ENCODE measurements at places on chromosomes 6 and 20.

DNA sequence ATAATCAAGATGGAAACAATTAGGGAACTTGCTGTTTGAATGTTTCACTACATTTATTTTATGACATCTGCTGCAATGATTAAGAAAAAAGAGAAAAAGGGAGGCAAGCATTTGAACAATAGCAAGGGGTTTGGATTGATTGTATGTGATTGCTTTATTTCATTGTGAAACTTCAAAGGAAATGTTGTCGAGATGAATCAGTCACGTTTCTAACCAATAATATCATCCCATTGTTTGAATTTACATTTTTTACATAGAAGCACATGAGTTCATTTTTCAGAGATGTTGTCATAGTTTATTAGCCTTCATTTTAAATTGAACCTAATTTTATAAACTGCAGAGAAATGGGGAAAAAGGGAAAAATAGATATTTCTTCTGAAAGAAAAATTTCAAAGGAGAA lies 572.0 kb downstream of the KIF16B start:
- DNase-seq, result no peak

GRCh38 chr6:32742374-32742773 lies 1.2 kb downstream of the HLA-DQA2 start:
- no peak for DNase-seq

DNA sequence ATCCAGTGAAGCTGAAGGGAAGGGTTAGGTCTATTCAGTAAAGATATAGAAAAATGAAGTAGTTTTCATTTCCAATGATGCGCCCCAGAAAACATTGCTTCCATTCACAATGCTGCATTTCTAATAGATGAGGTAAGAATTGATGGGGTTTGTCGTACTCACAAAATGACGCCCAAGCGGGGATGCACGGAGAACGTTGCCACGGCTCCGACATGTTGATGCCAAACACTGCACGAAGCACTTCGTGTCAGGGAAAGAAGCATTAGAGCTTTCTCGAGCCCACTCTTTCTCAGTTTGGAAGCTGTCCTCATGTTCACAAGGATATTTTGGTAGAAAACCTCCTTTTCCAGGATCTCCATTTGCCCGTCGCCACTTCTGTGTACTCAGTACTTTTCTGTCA lies 21.6 kb upstream of the MAFB start:
- no peak for DNase-seq

GRCh38 chr6:6284221-6284966 lies 36.1 kb downstream of the F13A1 start:
- no peak for DNase-seq

DNA sequence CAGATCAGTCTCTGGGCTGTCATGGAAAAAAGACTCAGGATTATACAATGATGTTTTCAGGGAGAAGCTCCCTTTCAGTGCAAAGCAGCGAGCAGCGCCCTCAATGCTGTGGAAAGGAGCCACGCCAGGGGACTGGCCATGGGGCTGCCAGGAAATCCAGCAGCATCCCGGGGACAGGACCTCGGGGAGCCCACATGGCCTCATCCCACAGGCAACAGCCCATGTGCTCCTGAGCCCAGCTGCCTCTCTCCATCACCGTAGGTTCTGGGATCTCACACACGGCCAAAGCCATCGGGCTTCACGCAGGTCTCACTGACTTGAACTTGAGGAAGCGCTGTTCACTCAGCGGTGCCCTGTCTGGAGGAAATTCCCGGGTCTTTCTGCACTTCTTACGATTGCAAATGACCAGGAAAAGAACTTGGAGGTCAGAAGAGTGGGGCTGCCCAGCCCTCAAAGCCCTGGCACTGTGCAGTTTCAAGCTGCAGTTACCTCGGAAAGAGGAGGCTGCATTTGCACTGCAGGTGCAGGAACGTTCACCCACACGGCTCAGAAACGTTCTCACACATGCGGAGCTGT lies 125.9 kb upstream of the THBS2 start:
- no peak for DNase-seq

DNA sequence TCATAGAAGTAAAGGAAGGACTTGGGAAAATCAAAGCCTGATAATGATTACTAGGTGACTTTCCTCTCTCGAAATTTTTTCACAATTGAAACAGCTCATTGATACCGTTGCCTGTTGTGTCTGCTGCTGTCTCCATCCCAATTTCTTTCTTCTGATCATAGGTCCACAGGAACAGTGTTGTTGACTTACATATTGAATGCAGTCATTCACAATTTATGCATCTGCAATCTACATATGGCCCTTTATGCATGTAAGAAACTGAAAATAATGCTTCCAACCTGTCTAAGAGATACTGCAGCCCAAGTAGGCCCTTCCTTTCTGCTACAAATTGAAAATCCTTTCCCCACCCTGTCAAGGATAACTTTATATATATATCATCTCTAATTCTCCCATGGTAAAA lies 381.3 kb downstream of the PKHD1 start:
- DNase-seq, result no peak

DNA sequence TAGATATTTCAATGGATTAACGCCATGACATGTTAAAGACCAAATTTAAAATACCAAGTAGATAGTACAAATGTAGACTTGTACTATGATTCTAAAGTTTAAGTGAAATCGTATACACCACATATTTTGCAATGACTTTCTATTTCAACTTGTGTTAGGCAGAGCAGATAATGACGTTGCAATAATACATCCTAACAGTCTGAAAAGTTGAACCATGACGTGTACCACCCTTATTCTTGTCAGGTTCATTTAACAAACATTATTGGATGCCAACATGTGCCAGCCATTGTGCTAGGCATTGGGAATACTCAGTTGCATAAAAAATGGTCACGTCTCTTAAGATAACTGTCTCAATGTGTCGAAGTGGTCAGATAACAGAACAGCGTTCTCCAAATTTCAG lies 50.0 kb downstream of the BCAS1 start:
- no peak for DNase-seq

DNA sequence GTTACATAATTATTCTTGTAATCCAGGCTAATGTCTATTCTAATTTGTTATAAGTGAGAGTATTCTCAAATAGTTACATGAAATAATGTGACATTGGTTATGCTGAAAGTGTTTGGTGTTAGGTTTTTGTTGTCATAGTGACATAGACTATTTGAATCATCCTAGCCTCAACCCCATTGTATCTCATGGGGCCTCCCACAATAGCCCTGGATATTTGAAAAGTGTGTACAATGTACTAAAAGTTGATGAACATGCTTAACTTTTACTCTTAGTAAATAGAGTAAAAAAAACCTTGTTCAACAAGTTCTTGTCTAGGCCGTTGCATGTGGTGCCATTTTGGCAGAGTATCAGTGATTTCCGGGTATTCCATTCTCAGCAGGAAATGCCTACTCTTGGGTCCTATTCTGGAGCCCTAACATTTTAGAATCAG lies 83.0 kb downstream of the RTN4IP1 start:
- no peak for DNase-seq

DNA sequence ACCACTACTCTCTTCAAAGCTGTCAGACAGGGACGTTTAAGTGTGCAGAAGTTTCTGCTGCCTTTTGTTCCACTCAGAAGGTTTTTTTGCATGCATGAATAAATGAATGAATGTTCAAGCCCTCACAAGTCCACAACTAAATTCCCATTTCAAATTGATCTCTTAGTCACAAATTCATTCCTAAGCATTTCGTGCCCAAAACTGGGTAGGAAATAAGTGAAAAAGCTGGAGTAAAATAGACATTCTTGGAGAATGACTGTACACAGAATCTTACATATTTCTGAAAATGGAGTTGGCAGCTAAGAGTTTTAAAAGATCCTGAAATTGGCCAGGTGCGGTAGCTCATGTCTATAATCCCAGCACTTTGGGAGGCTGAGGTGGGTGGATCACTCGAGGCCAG lies 117.6 kb downstream of the PERP start:
- DNase-seq, result no peak

GRCh38 chr20:37695684-37696342 lies 2.0 kb downstream of the CTNNBL1 start:
- DNase-seq, result no peak

DNA sequence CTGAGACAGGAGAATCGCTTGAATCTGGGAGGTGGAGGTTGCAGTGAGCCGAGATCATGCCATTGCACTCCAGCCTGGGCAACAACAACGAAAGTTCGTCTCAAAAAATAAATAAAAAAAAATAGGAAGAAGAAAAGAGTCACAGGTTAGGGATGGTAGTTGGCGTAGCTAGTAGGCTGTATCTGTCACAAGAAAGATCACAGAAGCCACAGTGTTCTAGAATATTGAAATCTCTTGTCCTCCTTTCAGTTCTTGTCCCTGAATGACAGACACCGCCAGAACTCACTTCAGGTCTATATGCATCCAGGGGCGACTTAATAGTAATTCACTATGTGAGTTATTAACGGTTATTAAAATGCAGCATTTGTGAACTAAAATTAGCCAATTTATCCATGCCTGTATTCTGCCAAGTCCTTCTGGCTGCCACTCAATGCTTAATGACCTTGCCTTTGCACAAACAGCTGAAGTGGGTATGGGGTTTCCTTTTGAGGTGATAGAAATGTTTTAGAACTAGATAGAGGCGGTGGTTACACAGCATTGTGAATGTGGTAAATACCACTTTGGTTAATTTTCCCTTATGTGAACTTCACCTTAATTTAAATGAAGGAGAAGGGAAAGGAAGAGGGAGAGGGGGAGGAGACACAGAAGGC lies 41.3 kb upstream of the ZMYND8 start:
- no peak for DNase-seq

GRCh38 chr20:18984238-18985200 lies 170.9 kb downstream of the SCP2D1 start:
- no peak for DNase-seq

- DNase-seq, result no peak
Observed at GRCh38 chr6:8837343-8837742, 402.0 kb upstream of the SLC35B3 start.

GRCh38 chr20:717832-718231 lies 42.2 kb upstream of the SCRT2 start:
- no peak for DNase-seq

DNA sequence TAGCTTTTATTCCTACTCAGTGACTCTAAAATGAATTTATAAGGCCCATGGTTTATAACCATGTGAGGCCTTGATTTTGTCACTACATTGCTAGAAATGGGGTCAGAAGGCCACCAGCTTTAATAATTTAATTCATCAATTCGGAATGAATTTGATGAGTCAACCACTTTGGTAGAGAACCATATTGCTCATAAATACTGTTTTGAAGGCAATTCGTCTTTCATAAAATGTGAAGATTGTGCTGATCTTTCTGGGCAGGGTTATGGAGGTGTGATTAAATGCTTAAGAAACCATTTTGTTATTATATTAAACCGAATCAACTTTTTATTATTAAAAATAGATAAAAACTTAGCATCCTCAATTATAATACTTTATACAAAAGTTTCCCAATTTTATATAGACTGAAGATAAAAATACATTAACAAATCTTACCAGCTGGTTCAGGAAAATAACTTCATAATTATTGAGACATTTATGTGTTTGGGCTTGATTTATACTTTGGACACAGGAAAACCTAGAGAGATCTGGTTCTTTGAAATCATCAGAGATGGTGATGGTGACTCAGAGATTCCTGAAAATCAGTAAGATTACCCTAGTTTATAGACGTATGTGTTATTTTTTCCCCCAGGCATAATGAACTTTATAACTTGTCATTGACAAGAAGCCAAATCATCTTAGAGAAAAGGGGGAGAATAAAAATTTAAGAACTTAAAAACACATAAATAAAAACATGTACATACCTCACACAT lies 10.6 kb downstream of the HCRTR2 start:
- no peak for DNase-seq

DNA sequence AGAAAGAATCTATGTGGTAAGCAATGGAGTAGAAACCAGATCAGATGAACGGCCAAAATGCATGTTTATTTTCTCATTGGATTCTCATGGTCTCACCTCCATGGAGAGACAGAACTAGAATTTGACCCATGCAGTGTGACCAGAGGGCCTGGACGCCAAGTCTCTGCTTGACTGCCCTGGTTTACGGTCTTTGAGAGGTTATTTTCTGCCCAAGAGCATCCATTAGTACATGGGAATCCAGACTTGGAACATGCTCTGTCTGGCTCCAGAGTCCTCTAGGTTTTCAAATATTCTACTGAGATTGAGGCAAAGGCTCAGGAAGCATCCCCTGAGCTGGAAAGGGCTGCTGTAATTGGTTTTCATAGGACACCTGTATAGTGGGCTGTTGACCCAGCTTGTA lies 45.5 kb upstream of the UST start:
- no peak for DNase-seq

- DNase-seq, result no peak
Observed at GRCh38 chr20:37419307-37419706, 73.4 kb downstream of the SRC start.

DNA sequence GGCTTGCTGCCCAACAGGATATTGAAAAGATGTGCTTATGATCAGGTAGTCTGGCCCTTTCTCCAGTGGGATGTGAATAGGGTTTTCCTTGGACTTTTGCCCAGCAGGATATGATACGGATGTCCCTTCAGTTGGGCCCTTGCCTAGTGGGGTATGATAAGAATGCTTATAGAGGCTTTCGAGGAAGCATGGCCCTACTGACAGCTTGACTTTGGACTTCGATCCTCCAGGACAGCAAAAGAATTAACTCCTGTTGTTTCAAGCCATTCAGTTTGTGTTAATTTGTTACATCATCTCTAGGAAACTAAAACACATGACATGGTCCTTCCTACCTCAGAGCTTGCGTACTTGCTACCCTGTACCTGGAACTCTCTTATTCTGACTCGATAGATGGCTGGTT lies 9.7 kb upstream of the ZNF334 start:
- DNase-seq, result no peak

- peak; percentile 43 for DNase-seq
Observed at GRCh38 chr20:21235484-21236445, 67.4 kb upstream of the XRN2 start.

DNA sequence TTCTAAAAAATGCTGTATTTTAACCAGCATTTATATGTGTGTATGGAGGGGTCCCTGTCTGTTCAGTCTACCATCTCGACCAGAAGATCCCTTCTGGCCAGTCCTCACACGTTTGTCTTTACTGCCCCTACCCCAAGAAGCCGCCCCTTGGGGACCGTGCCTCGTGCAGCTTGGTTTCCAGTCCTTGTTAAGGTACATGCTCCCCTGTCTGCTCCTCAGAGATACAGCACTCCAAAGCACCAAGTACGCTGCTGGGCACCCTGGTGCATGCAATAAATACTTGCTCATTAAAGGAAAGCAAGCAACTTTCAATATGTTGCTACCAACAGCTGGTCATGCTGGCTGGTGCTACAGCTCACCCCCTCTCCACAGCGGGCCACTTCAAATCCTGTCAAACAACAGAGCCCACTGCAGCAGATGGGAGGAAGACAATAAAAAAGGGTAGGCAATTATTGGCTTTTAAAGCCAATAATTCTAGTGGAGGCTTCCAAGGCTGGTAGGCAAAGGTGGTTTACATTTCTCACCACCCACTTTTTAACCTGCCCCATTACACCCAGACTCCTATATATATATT lies 61.6 kb downstream of the PSMG4 start:
- DNase-seq, result no peak

DNA sequence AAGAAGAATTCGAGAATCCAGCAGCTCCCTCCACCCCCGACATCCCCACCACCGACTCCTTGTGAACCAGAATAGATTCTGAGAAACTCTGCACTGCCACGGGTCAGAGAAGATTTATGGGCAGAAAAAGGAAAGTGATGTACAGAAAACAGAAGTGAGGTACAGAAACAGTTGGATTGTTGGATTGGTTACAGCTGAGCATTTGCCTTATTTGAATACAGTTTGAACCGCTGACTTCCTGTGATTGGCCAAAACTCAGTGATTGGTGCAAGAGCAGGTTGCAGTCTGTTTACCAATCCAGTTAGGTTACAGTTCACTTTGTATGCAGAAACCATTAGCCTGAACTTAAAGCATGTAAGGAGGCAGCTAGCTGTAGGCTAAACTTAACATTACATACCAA lies 131.2 kb upstream of the HDDC2 start:
- DNase-seq, result no peak

- DNase-seq, result no peak
Observed at GRCh38 chr20:62545901-62546525, 70.2 kb upstream of the GATA5 start.
